Mammary epithelial cell (primary cell): ENCODE measurements at places on chromosomes 7 and 10. TPM values are rescaled to one million over a fixed set of nuclear protein-coding genes. Genes with fewer than 3 reads are reported as not detected.

The NODAL gene
- polyA plus RNA-seq: 0.41 TPM

The ASAH2B gene
- polyA plus RNA-seq: 4.5 TPM

The GDI2 gene
- polyA plus RNA-seq: 193 TPM

The SORCS3 gene
- not detected for polyA plus RNA-seq

The STEAP4 gene
- 0.01 TPM for polyA plus RNA-seq

The FAM237B gene
- polyA plus RNA-seq: not detected

The NPY4R gene
- polyA plus RNA-seq: 0.37 TPM

The UNCX gene
- polyA plus RNA-seq: not detected

The HOXA13 gene
- not detected for polyA plus RNA-seq

The HECW1 gene
- polyA plus RNA-seq: not detected

The AGBL3 gene
- polyA plus RNA-seq: 0.42 TPM

The SEMA3D gene
- polyA plus RNA-seq: 5.8 TPM

DNA sequence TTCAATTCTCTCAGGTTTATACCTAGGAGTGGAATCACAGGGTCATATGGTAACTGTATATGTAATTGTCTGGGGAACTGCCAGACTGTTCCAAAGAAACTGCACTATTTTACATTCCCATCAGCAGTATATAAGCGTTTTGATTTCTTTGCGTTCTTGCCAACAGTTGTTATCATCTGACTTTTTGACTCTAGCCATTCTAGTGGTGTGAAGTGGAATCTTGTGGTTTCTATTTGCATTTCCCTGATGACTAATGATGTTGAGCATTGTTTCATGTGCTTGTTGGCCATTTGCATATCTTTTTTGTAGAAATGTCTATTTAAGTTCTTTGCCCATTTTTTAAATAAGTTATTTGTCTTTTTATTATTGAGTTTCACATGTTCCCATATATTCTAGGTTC lies 44.3 kb upstream of the ZC3HAV1 start:
- DNase-seq: peak; percentile 41

- DNase-seq: no peak
Observed at GRCh38 chr10:10702211-10702610, 315.5 kb upstream of the CELF2 start.

- DNase-seq: no peak
Observed at GRCh38 chr10:89685936-89686335, 15.5 kb upstream of the KIF20B start.

GRCh38 chr7:99397297-99397983 lies 11.0 kb downstream of the PDAP1 start:
- no peak for DNase-seq

DNA sequence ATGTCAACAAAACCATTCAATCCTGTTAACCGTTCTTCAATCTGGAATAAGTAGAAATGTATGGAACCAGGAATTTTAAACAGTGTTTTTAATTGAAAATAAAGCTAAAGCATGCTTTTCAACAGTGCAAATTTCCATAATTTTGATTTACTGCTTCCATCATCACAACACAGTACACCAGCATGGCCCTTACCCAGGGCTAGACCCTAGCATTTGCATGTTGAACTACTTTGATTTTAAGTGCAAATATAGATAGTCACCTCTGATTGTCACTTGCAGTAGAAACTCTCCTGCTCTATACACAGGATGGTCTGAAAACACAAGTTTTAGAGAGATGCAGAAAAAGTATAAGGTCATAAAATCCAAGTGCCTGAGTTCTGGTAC lies 12.1 kb downstream of the SKIDA1 start:
- DNase-seq: no peak

DNA sequence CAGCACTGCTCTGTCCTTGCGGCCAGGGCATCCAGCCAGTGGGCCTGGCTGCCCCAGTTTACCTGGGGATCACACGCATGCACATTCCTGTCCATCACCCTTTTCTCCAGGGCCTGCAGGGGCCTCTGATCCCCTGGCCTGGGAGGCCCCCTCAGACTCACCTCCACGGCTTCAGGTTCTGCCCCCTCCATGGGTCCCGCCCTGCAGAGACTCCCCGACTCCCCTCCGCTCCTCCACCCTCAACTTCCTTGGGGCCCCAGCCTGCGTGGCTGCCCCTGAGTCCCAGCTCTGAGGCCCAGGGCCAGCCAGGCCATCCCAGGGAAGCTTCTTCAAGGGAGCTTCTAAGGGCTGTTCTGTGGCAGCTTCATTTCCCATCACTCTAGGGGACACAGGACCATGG lies 324.1 kb downstream of the TCERG1L start:
- DNase-seq: no peak

- DNase-seq: no peak
Observed at GRCh38 chr7:8175929-8176369, 86.0 kb downstream of the ICA1 start.

GRCh38 chr10:18650404-18650997 lies 886 bp downstream of the NSUN6 start:
- no peak for DNase-seq

DNA sequence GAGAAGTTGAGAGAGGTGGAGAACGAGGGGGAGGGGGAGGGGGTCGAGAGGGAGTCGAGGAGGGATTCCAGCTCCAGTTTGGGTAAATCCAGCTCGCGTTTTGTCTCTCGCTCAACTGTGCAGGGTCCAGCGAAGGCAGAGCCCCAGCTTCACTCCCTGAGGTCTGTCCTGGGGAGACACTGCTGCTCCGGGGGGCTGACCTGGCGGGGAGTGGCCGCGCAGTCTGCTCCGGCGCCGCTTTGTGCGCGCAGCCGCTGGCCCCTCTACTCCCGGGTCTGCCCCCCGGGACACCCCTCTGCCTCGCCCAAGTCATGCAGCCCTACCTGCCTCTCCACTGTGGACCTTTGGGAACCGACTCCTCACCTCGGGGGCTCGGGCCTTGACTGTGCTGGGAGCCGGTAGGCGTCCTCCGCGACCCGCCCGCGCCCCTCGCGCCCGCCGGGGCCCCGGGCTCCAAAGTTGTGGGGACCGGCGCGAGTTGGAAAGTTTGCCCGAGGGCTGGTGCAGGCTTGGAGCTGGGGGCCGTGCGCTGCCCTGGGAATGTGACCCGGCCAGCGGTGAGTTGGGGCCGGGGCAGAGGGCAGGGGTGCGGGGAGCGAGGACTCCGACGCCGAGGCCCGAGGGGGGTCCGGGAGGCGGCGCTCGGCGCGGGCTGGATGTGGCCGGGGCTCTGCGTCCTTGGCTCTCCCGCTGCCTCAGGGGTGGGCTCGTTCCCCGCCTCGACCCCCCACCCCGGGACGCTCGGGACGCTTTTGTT lies at the start of gene TET1:
TSS of gene TET1 (plus strand) at position 152 of the 757 bp plus-strand sequence. CDS start 12,002 bp downstream, outside the sequence.
- peak; percentile 35 for DNase-seq

GRCh38 chr10:27857616-27858015 lies 112.0 kb upstream of the MKX start:
- no peak for DNase-seq

DNA sequence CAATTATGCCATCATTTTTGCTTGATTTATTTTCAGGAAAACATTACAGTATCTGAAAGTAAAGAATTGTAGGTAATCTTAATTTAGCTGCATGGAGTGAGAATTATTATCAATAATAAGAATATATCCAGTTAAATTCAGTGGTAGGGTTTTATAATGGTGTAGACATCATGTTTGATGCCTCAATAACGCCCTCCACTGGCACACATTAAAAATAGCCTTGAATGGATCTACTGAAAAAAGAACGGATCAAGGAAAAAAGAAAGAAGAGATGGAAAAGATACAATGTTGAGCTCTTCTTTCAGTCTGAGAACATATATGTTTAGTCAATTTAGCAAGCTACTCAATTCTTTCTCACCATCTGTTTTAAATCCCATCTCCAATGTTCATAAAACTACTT lies 319.2 kb downstream of the CDC14C start:
- no peak for DNase-seq

- no peak for DNase-seq
Observed at GRCh38 chr7:29421010-29421956, 142.4 kb upstream of the PRR15 start.

- no peak for DNase-seq
Observed at GRCh38 chr10:10722422-10722821, 295.2 kb upstream of the CELF2 start.

GRCh38 chr10:60446851-60447250 lies 57.2 kb upstream of the ANK3 start:
- DNase-seq: no peak

DNA sequence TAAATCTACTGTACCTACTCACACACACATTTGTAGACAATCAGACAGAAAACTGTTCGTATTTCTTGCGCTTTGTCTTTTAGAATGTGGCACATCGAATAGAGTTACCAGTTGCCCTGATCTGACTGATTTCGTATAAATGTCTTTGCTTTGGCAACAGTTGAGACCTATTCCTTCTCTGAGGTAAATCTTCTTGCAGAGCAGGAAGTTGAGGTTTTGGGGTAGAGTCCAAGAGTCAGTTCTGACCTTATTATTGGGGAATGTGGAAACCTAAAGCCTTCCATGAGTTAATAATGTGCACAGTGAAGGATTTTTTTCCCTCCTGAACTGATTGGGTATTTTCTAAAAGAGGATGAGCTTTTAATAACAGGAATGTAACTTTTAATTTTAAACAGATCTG lies 135.3 kb downstream of the KIAA1217 start:
- peak; percentile 93 for DNase-seq
